ENCODE measurements at places on chromosomes 3 and 15. TPM values are rescaled to one million over a fixed set of nuclear protein-coding genes. Genes with fewer than 3 reads are reported as not detected.

DNA sequence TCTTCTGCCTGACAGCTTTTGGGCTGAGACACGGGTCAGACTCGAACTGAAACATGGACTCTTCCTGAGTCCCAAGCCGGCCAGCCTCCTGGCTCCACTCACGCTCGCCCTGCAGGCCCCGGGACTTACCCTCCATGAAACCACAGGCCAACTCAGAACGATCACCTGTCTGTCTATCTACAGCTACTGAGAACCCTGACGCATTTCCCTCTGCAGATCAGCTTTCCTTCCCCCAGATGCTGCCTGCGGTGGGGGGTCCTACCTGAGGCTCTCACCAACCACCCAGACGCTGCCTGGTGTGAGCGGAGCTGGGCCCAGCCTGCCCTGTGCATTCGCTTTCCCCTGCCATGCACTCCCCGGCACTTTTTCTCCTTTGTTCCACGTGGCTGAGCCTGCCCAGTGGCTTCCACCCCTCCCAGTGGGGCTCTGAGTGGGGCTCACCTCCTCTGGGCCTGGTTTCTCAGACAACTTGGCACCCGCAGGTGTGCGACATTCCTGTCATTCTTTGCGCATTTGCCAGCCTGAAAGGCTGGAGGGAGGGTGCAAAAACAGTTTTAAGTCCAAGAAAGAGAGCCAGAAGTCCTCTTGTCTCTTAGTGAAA, 60.2 kb downstream of the PLXNA1 start:
- no peak for DNase-seq

GRCh38 chr3:46027736-46028397, 584 bp upstream of the XCR1 start:
- DNase-seq, result no peak

DNA sequence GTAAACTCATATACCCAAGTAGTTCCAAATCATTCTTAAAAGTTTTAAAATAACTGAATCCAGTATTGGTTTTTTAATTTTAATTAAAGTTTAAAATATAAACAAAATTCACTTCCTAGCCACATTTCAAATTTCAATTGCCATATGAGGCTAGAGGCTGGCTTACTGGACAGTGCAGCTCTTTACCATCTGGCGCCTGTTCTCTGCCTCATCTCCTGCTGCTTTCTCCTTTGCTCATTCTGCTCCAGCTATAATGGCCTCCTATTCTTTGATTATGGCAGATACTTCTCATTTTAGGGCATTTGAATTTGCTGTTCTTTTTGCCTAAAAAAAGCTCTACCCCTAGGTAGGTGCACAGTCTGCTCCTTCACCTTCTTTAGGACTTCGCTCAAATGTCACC, 19.1 kb downstream of the ARMC8 start:
- DNase-seq, result no peak

- no peak for DNase-seq
Measured at GRCh38 chr3:41131224-41131623, 68.1 kb upstream of the CTNNB1 start.

DNA sequence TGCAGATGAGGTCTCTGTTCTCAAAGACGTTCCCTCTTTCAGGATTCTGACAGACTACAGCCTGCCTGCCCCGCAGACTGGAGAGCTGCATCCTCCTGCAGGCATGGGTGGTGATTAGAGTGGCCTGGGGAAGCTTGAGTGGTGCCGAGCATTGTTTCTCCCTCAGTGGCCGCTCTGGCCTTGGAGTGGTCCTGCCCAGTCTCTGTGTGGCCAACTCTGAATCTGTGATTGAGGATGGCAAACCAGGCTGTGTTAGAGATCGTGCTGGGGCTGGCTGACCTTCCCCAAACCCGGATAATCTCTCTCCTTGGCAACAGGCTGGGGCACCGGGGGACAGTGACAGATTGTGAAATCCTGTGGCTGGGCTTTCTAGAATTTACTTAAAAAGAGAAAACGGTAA, 11.0 kb upstream of the ADCY5 start:
- DNase-seq, result no peak

GRCh38 chr3:186552408-186553031, 8.3 kb upstream of the CRYGS start:
- no peak for DNase-seq

GRCh38 chr15:60529332-60529731, 50.4 kb upstream of the ICE2 start:
- DNase-seq, result no peak

GRCh38 chr3:60160822-60161748, 1090.2 kb downstream of the FHIT start:
- DNase-seq, result no peak

DNA sequence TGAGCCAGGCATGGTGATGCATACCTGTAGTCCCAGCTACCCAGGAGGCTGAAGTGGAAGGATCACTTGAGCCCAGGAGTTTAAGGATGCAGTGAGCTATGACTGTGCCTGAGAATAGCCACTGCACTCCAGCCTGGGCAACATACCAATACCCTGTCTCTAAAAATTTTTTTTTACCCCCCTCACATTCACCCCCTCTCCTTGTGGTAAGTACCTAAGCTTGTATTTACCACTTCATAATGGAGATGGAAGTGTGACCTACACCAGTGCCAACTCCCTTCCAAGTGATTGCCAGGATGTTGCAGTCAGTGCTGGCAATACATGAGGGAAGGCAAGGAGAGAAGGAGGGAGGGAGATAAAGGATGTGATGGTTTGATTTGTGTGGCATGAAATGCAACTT, 84.2 kb downstream of the LRRC28 start:
- no peak for DNase-seq

DNA sequence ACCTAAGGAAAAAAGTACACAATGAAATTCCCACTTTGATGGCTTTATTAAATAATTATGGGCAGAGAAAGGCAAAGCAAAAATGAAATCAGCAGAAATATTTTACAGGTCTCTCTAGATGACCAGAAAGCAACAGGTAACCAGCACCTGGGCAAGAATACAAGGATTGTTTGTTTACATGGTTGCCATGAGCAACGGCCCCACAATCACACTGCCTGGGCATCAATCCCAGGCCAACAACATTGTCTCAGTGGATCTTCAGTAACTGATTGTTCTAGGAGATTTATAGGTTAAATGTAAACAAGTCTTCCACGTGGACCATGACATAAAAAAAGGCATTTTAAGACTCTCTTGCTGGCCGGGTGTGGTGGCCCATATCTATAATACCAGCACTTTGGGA, 82.6 kb downstream of the PDZRN3 start:
- DNase-seq, result no peak

GRCh38 chr15:40342416-40343320, 1.9 kb upstream of the CCDC9B start:
- DNase-seq, result no peak

DNA sequence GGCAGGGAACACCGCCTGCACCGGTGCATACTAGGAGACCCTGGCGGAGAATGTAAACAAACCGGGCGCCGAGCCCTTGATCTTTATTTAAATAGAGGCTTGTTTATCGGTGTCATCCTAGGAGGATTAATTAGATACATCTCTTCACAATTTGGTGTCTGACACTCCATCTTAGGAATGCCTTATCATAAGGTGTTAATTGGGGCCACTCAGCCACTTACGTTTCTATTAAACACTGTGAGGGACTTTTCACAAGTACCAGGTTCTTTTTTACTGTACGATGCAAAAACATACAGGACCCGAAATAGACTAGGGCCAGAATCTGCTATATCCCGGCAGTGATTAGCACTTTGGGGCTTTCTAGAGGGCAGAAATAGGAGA, 8.0 kb downstream of the EOMES start:
- no peak for DNase-seq

GRCh38 chr3:157154563-157155330, 5.2 kb downstream of the CCNL1 start:
- no peak for DNase-seq

GRCh38 chr3:52842424-52842823, 7.6 kb upstream of the MUSTN1 start:
- no peak for DNase-seq

- DNase-seq, result peak; percentile 16
Measured at GRCh38 chr3:101849714-101850245, 466 bp downstream of the NFKBIZ start.

- DNase-seq, result no peak
Measured at GRCh38 chr15:69853544-69853951, 244.2 kb downstream of the TLE3 start.

DNA sequence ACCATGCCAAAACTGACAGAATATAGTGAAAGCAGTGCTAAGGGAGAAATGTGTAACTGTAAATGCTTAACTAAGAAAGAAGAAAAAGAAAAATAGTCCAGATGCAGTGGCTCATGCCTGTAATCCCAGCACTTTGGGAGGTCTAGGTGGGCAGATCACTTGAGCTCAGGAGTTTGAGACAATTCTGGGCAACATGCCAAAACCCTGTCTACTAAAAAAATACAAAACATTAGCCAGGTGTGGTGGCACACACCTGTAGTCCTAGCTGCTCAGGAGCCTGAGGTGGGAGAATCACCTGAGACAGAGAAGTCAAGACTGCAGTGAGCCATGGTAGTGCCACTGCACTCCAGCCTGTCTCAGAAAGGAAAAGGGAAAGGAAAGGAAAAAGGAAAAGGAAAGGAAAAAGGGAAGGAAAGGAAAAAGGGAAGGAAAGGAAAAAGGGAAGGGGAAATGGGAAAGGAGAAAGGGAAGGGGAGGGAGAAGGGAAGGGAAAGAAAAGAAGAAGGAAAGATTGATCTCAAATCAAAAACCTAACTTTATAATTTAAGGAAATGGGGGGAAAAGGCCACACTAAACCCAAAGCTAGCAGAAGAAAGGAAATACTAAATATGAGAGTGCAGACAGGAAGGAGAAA, 20.3 kb downstream of the C3orf33 start:
- DNase-seq, result no peak

DNA sequence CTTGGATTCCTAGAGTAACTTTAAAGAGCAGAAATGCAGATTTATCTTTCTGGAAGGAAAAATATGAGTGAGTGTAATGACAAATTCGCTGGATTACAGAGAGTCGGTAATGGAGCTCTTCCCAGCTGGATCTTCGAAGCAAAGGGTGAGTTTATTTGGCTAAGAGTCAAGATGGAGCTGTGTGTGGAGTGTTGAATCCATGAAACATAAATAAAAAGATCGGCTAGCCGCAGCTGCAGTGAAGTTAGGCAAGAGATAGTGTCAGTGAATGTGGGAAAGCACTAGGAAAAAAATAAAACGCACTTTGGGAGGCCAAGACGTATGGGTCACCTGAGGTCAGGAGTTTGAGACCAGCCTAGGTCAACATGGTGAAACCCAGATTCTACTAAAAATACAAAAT, 10.3 kb downstream of the NAALADL2 start:
- DNase-seq, result no peak

DNA sequence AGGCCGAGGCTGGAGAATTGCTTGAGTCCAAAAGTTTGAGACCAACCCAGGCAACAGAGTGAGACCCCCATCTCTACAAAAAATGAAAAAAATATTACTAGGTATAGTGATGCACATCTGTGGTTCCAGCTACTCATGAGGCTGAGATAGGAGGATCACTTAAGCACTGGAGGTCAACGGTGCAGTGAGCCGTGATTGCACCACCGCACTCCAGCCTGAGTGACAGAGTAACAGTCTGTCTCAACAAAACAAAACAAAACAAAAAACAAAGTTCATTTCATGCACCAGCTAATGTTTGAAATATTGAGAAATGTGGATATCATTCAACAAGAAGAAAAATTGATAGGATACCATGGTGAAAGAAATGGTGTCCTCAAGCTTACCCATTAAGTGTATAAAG, 450.5 kb upstream of the TPRG1 start:
- DNase-seq, result no peak

- no peak for DNase-seq
Measured at GRCh38 chr15:96358821-96359615, 28.5 kb downstream of the NR2F2 start.

- no peak for DNase-seq
Measured at GRCh38 chr3:135161425-135161824, 366.4 kb downstream of the EPHB1 start.

- DNase-seq, result no peak
Measured at GRCh38 chr15:35064576-35065190, 20.4 kb downstream of the NANOGP8 start.

DNA sequence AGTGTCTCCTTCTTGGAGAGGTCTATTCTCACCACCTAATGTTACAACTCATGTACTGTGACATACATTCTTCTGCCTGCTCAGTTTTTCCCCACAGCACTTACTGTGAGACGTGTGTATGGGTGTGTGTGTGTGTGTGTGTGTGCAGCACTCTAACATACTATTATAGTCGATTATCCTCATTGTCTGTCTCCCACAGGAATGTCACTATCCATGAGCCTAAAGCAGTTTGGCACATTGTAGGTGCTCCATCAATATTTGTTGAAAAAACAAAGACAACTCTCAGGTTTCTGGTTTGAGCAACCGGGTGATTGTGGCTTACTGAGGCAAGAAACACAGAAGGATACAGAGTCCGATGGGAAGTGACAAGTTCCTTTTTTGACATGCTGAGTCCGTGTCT, 8.6 kb upstream of the ZNF148 start:
- DNase-seq, result no peak

GRCh38 chr3:103184772-103185171, 750.0 kb downstream of the ZPLD1 start:
- no peak for DNase-seq

DNA sequence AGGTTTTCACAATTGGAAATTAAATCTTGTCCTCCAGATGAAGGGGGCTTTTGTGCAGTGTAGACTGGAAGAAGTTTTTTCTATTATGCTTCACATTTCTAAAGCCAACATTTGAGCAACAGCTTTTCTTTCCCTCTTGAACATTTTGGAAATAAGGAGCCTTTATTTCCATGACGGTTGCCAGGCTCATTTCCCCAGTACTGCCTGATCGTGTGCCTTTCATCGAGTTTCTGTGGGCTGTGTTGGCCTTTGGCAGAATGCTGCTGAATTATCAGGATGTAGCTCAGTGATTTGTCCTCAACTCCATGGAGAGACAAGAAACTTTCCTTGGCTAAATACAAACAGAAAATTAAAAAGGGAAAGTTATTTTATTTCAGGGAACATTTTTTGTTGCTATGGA, 314.8 kb upstream of the LRRC3B start:
- no peak for DNase-seq

GRCh38 chr3:45665101-45665572, 24.1 kb upstream of the SACM1L start:
- no peak for DNase-seq

GRCh38 chr3:42052484-42053351, 38.4 kb upstream of the TRAK1 start:
- DNase-seq, result no peak

DNA sequence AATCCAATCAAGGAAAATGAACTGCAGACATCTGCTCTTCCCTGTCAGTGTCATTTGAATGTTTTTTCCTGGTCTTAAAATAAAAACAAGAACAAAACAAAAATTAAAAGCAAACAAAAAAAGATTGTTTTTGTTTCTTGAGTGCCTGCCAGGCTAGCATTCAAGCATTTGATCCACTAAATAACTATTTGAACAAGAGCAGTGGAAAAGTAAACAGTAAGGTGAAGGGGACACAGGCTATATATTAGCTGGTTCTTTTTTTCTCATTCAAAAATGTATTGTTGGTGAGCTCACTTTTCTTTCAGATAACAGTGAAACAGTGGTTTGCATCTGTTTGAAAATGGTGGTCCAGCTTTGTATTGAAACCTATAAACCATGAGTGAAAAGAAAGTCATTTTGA, 586.9 kb upstream of the SGO1 start:
- no peak for DNase-seq

The IL1RAP gene
- total RNA-seq, result 7.2 TPM

The ACKR4 gene
- total RNA-seq, result not detected

The C3orf70 gene
- total RNA-seq, result 8.8 TPM

The GUCA1C gene
- total RNA-seq, result not detected

The TRPM1 gene
- not detected for total RNA-seq

The CRTAP gene
- total RNA-seq, result 272 TPM

The LRRC3B gene
- not detected for total RNA-seq

The CLRN1 gene
- not detected for total RNA-seq

The HESX1 gene
- total RNA-seq, result 1.1 TPM

The TRIM42 gene
- total RNA-seq, result not detected

The CRABP1 gene
- total RNA-seq, result 1.6 TPM

The SLC6A1 gene
- 3.9 TPM for total RNA-seq

The MYL3 gene
- total RNA-seq, result 5.4 TPM

The GPR62 gene
- total RNA-seq, result not detected
